Fibroblast of skin of right biceps (primary cell): ENCODE measurements at places on chromosomes 3 and 15.
A peak's percentile ranks its signal among the peaks of the same experiment; 100 is the strongest.

DNA sequence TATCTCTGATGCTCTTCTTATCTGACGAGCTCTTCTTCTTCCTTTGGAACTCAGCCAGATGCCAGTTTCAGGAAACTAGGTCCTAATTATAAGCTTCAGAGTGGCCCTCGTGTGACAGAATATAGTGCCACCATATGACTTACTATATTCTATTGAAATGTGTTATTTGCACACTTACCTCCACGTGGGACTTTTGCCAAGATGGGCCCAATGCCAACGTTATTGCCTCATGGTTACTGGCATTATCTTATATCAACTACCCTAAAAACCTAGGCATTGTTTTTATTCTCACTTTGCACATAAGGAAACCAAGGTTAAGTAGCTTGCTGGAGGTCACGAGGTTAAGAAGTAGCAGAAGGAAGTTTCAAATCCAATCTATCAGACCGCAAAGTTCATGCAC is 71.3 kb upstream of the SLCO3A1 start:
- no peak for DNase-seq

GRCh38 chr3:112115161-112115739 is 17.8 kb downstream of the GCSAM start:
- DNase-seq = no peak

- peak; percentile 83 for DNase-seq
Observed at GRCh38 chr15:57784081-57784511, 77.6 kb downstream of the POLR2M start.

DNA sequence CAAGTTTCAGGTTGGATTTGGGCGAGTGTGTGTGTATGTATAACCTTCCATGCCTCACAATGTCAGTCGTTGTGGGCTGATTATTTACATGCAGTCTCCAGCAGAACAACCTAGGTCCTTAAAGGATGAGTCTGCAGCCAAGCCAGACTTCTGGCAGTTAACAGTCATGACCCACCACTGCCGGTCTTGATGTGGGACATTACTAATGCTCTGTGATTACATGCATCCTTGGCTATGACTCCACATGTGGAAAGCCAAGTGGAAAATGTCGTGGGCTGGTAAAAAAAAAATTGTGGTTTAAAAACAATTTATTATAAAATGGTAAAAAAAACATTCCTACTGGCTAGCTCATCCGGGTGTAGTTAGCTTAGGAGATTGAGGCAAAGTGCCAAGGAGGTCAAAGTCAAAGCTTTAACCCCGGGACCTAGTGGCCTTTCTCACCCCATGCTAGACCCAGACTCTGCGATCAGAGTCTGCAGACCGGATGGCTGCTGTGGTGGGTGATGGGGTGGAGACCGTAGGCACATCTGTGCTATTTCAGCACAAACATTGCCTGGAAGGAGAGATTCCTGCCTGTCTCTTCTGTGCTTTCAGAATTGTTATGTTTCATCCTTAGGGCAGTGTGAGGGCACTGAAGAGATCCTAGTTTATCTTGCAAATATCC is 6.8 kb downstream of the RARRES1 start:
- DNase-seq = peak; percentile 98

DNA sequence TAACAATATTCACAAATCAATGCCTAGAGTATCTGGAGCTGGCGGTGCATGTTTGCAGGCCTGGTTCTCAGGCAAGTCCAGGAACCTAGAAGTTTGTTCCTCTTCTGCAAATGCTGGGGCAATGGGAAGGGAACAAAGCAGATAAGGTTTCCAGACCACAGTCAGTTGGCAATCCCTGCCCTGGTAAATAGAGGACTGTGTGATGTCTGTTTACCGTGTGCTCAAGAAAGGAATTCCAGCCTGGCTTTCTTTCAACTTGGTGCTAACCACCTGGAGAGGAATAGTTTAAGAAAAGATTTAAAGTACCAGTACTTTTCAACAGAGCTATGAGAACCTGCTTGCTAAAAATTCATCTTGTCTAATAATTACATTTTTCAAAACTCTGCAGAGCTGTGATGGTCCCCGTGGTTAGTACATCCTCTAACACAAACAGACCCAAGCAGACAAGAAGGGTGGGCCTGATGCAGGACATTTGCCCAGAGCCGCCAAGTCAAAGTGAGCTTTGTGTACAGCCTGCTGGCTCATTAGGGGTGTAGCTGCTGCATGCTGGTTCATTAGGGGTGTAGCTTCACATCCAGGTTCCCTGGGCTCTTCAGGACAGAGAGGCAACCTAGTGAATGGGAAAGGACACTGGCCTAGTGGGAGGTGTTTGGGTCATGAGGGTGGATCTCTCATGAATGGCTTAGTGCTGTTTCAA is 220.5 kb downstream of the SQOR start:
- no peak for DNase-seq

GRCh38 chr3:29557186-29557585 is 276.3 kb downstream of the RBMS3 start:
- DNase-seq = no peak

GRCh38 chr15:68732451-68732850 is 88.2 kb downstream of the ANP32A start:
- no peak for DNase-seq

GRCh38 chr15:23436421-23436820 is 10.6 kb downstream of the GOLGA6L2 start:
- DNase-seq = no peak

DNA sequence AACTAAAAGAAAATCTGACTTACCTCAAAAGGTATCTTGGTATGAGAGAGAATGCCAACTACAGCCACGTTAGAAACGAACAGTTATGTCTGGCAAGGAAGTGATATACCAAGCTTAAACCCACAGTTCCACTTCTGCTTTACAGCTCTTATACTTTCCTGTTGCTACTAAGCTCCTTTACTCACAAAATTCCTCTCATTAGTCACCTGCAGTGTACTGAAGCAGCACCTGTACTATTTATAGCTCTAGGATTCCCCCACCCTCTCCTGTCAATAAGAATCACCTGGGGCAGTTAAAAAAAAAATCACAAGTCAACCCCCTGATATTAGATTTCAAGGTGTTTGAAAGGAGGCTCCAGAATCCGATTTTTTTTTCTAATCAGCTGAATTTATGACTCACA is 2.9 kb upstream of the TMEM266 start:
- DNase-seq = no peak

GRCh38 chr3:43053291-43053690 is 52.6 kb downstream of the POMGNT2 start:
- no peak for DNase-seq

DNA sequence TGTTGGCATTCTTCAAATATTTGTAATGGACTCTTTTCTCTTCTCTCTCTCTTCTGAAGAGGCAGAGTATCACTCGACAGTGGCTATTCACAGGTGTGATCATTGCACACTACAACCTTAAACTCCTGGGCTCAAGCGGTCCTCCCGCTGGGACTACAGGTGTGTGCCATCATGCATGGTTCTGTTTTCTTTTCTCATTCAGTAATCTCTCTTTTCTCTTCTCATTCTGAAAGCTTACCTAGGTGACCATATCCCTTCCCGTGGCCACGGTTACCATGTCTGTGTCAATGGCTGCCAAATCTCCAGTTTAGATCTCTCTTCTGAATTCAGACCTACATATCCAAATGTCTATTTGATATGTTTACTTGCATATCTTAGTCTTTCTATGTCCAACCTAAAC is 96.3 kb downstream of the SOX2 start:
- no peak for DNase-seq

DNA sequence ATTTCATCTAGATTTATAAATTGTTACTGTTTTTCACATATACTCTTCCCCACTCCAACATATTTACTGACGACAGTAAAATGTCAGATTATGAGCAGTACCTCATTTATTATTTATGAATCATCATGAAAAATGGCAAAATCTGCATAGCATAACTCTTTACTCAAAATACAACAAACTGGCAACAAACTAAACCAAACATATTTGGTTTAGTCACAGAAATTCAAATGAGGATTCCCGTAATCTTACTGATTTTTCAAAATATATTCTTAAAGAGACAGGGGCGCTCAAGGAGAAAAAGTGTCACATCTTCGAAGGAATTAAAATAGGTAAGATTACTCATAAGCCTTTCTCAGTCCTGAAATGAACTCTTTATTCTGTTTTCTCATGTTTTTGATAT is 3.0 kb upstream of the GPR87 start:
- peak; percentile 79 for DNase-seq

DNA sequence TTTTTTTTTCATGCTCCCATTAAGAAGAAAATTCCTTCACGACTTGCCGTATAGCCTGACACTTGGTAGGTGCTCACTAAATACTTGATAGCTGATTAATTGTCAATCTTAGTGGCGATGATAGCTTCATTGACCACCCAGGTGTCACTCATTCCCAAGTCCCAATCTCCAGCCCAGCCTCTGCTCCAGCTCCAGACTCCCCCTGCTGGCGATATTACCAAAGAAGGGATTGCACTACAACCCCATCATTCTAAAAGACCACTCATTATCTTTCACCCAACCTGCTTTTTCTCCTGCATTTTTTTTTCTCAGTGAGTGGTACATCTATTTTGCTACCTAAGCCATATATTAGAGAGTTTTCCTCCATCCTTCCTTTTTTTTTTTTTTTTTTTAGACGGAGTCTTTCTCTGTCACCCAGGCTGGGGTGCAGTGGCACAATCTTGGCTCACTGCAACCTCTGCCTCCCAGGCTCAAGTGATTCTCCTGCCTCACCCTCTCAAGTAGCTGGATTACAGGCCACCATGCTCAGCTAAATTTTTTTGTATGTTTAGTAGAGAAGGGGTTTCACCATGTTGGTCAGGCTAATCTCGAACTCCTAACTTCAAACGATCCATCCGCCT is 19.5 kb upstream of the COMMD2 start:
- DNase-seq = peak; percentile 43

- peak; percentile 10 for DNase-seq
Observed at GRCh38 chr3:106673926-106674569, 703.2 kb upstream of the CCDC54 start.

DNA sequence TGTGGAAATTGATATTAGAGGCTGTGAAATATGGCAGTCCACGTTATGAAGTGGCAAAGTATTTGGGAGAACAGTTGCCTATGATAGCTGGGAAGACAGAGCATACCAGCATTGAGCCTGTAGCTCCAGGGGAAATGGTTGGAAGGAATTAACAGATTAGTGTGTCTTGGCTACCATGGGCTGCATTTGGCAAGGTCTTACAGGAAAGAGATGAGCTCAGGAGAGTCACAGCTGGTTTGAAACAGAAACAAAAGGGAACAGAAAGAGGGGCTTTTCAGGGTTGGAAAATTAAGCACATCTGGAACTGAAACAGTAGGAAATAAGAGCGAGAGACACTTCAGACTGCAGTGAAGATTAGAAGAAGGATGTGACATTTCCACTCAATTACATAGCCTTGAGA is 141.7 kb downstream of the FBLN2 start:
- no peak for DNase-seq

GRCh38 chr3:98770261-98771039 is 7.3 kb downstream of the ST3GAL6 start:
- no peak for DNase-seq

GRCh38 chr3:127985655-127986225 is 66.5 kb upstream of the SEC61A1 start:
- no peak for DNase-seq

- DNase-seq = no peak
Observed at GRCh38 chr3:136937175-136937574, 20.6 kb upstream of the IL20RB start.

- DNase-seq = peak; percentile 83
Observed at GRCh38 chr3:115341208-115341607, 194.1 kb upstream of the ZBTB20 start.

- DNase-seq = peak; percentile 53
Observed at GRCh38 chr15:75606711-75607699, 18.5 kb downstream of the SNUPN start.

- DNase-seq = no peak
Observed at GRCh38 chr15:73386886-73387506, 18.2 kb upstream of the HCN4 start.

GRCh38 chr3:134057006-134057653 is 27.4 kb upstream of the SLCO2A1 start:
- peak; percentile 51 for DNase-seq
